ENCODE measurements at places on chromosomes 3 and 15. TPM values are rescaled to one million over a fixed set of nuclear protein-coding genes. Genes with fewer than 3 reads are reported as not detected.

Gene PIGZ
- total RNA-seq: 1.8 TPM

Gene STRA6
- not detected for total RNA-seq

Gene PRR20G
- total RNA-seq: not detected

Gene ZNF80
- total RNA-seq: 0.28 TPM

Gene DUOXA2
- not detected for total RNA-seq

Gene ITIH1
- not detected for total RNA-seq

Gene OCA2
- total RNA-seq: not detected

Gene ARRDC4
- total RNA-seq: 0.13 TPM

Gene SNURF
- 16.0 TPM for total RNA-seq

Gene CYP19A1
- total RNA-seq: not detected

Gene MINDY4B
- total RNA-seq: not detected

Gene C3orf80
- total RNA-seq: 0.15 TPM

Gene SLC51B
- total RNA-seq: not detected

Gene RBM5
- total RNA-seq: 157 TPM

Gene SAXO2
- not detected for total RNA-seq

Gene KBTBD12
- total RNA-seq: not detected

Gene SLC22A14
- not detected for total RNA-seq

Data from activated CD4-positive, alpha-beta memory T cell treated with anti-CD3 and anti-CD28 coated beads, Interleukin-2, amount 10 ng/mL, durations not matched to agents 7 days and 5 days (primary cell).